ENCODE measurements at places on chromosomes 6 and 20.

DNA sequence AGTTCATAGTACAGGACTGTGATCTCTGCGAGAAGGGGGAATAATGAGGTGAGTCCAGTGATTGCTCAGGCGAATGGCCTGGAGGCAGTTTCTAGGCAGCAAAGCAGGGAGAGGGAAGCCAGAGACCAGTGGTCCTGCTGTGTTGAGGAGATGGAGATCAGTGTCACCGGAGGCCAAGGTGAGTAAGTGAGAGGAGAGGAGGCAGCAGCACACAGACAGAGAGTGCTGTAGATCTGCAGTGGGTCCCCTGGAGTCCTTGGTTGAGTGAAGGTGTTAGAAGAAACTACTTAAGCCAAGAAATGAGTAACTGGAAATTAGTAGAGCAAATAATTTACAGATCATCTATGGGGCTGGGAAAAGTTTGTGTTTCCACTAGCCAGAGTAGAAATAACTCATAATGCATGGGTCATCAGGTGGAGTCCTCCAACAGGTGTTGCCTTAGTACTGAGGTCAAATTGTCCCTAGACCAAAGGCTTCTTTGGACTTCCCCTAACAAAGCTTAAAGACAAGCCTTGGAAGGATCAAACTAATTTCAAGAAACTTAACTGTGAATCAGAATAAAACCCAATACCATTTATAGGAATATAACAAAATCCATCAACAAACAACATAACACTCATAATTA, 13.6 kb downstream of the HEBP2 start:
- DNase-seq: no peak

- no peak for DNase-seq
These were observed 71.3 kb upstream of the IYD start for GRCh38 chr6:150297327-150298029.

- DNase-seq: no peak
These were observed 3.8 kb downstream of the PEX7 start for GRCh38 chr6:136826216-136826615.

GRCh38 chr6:35026434-35027222, 114.5 kb downstream of the TCP11 start:
- no peak for DNase-seq

- no peak for DNase-seq
These were observed 132.5 kb downstream of the TBC1D7 start for GRCh38 chr6:13195803-13196202.

DNA sequence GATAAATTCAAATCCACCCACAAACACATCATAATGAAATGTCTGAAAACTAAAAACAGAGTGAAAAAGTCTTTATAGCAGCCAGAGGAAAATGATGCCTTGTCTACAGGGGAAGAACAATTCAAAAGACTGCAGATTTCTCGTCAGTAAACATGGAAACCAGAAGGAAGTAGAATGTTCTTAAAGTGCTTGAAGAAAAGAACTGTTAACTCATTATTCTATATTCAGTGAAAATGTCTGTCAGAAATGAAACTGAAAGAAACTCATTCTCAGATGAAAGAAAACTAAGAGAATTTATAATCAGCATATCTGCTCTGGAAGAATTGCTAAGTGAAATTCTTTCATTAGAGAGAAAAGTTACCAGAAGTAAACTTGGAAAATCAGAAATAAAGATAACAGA, 416.1 kb downstream of the TBC1D32 start:
- no peak for DNase-seq

DNA sequence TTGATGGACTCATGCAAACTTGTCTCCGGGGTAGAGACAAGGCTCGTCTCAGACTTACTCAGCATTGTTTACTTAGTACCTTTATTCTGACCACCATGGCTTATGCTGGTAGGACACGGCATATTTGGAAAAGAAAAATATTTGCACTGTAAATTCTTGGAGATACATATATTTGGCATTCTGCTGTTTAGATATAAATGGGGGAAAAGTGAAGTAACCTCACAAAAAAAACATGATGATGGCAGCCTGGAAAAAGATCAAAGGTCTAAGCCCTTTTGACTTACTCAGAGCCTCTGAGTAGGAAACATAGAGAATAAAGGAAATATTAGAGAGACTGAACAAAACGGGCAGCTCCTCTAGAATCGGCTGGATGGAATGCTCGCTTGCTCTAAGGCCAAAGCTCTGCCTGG, 32.5 kb downstream of the PDE10A start:
- no peak for DNase-seq

DNA sequence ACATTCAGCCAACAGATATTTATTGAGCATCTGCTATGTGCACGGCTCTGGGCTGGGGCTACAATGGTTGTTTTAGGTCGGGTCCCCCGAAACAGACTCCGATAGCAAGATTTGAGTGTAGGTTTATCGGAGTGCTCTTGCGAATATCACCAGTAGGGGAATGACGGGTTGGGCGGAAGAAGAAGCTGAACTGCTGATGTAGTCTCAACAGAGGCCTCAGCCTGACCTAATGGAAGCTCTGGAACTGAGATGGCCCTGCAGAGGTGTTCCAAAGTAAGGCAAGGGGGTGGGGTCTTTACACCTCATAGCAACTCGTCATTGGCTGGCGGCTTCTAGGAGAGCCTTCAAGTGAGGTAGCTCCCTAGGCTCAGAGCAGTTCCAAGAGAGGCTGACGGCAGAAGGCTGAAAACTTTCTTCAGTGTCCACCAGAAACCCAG, 1.1 kb downstream of the L3MBTL1 start:
- DNase-seq: no peak

DNA sequence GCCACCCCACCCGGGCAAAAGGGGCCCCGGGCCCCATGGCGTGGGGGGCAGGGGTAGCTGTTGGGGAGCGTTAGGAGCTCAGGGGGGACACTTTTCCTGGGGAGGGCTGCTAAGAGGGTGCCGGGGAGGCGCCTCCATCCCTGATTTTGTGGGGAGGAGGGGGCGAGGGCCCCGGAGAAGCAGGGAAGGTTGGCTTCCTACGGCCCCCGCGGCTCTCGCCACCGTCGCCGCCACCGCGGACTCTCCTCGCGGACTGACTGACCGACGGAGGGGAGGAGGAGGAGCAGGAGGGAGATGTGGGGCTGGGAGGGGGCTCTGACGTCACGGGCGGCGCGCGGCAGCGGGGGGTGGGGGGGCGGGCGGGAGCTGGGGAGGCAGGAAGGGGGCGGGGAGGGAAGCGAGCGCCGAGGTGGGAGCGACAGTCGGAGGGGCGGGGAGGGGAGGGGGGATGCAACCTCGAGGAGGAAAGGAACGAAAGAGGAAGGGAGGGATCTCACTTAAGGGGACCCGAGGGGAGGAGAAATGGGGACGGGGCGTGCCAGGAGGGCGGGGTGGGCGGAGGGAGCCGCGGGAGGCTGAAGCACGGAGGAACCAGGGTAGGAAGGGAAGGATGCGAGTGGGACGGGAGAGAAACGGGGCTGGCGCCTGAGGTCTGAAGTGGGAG, 5.1 kb downstream of the GABBR1 start:
- peak; percentile 80 for DNase-seq

- DNase-seq: peak; percentile 69
These were observed 26.8 kb upstream of the RPP40 start for GRCh38 chr6:5030596-5031136.

DNA sequence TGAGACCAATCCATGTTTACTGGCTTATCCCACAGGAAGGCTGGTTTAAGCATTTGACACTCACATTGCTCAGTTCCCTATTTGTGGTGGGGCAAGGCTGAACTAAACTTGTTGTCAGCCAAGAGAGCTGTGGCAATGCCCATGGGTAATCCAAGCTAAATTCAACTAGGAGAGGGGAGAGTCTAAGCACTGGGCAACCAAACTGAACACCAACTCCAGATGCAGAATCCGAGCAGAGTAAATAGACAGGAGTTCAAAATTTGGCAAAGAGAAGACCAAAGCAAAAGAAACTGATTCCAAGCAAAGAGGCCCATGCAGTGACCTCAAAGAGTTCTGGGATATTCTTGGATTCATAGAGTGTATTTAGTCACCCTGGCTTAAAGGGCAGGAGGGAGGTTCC, 106.5 kb upstream of the NT5E start:
- DNase-seq: no peak

DNA sequence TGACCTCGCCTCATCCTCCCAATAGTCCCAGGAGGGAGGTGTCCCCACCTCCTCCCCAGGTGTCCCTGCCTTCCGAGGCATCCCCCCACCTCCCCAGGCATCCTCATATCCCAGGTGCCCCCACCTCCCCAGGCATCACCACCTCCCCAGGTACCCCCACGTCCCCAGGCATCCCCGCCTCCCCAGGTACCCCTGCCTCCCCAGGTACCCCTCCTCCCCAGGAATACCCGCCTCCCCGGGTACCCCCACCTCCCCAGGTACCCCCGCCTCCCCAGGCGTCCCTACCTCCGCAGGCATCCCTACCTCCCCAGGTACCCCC, 198.9 kb downstream of the SYNDIG1 start:
- DNase-seq: no peak

GRCh38 chr6:9606435-9607134, 808.3 kb downstream of the TFAP2A start:
- DNase-seq: no peak

- DNase-seq: no peak
These were observed 624.5 kb downstream of the RFPL4B start for GRCh38 chr6:112971651-112972050.

DNA sequence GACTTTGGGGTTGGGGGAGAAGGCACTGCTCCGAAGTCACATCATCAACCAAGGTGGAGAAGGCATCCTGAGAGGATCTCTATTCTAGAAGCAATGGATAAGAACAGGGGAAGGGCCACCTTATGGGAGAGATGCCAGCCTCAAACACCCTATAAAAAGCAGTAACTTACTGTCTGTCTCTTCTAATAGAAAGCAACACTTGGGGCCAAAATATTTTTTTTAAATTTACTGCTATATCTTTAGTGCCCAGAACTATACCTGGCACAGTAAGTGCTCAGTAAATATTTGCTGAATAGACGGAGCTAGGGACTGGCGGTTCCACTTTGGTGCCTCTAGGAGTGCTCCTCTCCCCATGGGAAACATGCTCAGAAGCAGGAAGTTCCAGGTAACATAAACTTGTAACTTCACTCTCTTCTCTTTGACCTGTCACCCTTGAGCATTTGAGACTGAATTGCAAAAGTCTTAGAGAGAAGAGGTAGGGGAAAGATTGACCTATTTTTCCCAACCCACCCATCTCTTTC, 807 bp upstream of the OTOR start:
- no peak for DNase-seq

- DNase-seq: no peak
These were observed 459.2 kb downstream of the RFPL4B start for GRCh38 chr6:112806163-112806865.

- DNase-seq: peak; percentile 95
These were observed at the start of gene TBC1D7 for GRCh38 chr6:13328076-13328874. Gene TBC1D7 (minus strand): TSS chr6:13328537. CDS start chr6:13326898, 1,639 bp downstream.

DNA sequence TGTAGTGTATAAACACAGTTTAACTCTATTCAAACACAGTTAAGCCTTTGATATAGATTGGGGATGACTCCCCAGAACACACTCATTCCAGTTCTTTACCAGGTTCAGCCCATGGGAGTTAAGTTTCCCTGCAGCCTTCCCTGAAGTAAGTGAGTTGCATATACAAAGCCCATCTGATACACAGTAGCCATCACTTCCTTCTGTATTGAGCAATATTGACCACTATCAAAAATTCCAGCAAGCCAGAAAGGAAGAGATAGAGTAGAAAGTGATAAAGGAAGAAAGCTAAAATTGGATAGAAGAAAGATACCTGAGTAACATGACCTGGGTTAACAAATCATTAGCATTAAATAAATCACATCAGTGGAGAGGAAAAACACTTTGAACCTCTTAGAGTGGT, 34.6 kb downstream of the DEFB114 start:
- DNase-seq: no peak

DNA sequence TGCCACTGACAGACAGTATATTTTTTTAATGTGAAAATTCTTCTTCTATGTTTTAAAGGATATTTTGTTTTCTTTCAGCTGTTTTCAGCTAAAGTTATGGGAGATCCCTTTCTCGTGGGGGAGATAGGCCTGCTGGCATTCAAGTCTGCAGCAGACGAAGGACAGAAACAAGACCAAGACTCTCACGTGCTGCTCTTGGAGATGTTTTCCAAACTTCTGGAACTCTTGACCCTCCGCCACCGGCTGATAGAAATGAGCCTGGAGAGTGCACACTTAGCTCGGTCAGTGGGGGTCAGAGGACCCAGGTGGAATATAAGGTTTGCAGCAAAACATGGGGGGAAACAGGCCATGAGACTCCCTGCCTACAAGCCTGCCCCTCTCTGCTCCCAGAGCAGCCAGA, 120.5 kb downstream of the CD164 start:
- no peak for DNase-seq

DNA sequence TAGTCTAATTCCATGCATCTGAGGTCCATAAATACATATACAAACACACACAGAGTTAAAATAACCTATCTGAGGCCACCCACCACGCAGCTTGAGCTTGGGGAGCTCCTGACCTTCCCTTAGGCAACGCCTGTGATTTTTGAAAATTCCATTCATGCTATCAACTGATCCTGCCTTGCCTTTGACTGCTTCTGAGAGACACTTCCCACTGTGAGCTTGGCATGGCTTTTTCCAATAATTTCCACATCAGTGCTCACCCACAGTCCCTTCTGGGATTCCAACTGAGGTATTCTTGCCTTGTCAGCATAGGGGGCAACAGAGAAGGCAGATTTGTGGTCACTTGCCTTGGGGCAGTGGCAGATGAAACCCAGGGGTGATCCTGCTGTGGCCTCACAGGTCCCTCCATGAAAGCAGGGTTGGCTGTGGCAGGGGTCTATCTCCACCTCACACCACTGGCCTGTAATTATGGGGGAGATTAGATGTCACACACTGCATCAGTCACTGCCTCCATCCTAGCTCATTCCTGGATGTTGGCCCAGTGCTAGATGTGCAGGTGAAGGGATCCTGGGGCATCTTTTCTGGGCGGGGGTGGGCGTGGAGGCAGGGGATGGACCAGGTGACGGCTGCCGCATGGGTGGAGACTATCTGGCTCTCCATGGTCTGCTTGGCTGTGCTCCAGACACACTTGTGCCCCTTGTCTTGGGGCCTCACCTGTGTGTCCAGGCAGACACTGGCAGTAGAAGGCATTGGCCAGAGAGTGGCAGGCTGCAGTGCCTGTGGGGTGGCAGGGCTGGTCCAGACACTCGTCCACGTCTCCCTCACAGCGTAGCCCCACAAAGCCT, 11.2 kb upstream of the GPSM3 start:
- DNase-seq: no peak

GRCh38 chr20:48025051-48025515, 239.8 kb upstream of the SULF2 start:
- DNase-seq: no peak

DNA sequence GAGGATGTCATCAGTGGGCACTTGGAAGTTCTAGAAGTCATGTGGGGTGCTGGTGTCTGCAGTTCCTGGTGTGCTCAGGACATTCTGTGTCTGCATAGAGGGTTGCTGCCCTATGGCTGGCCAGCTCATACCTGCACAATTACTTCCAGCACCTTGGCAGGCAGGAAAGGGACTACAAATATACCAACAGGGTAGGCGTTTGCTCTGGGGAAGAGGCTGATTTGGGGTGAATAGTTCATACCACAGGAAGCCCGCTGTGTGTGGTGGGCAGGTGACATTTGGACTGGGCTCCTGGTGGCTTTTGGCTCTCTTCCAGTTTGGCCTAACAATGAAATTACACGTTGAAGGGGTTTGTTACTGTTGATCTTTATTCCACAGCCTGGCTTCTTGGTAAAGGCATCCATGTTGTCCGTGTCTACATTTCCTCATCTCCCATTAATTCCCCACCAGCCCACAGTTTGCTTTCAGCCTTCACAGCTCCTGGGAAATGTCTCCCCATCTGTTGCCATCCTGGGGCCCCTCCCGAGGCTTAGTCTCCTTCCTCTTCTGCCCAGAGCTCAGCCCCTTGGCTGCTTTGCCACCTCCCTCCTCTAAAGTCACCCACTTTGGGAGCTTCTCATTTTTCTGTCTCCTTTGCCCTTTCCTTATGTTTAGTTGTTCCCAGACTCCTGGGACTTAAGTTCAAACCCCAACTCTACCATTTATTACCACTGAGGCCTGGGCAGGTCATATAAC, 88.1 kb downstream of the RSPH3 start:
- DNase-seq: peak; percentile 50

Measured in CD4-positive, alpha-beta T cell treated with Interleukin-17A for 4 hours (primary cell).